AML-193 (cell line): ENCODE measurements at places on chromosomes 4 and X.

DNA sequence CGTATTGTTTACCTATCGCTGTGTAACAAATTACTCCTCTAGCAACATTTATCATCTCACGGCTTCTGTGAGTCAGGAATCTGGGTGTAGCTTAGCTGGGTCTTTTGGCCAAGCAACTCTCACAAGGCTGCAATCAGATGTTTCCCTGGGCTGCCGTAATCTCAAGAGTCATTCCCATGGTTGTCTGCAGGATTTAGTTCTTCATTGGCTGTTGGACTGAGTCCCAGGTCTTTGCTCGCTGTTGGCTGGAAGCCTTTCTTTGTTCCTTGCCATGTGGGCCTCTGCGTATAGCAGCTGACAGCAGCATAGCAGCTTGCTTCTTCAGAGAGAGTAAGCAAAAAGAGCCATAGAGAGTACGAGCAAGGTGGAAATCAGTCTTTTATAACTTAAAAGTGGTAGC lies 16.8 kb downstream of the POLR2B start:
- no peak for DNase-seq

- DNase-seq, result no peak
Measured at GRCh38 chrX:122567911-122568310, 616.2 kb upstream of the GRIA3 start.

GRCh38 chr4:155371432-155372043 lies 5.2 kb downstream of the MAP9 start:
- peak; percentile 1 for DNase-seq

- no peak for DNase-seq
Measured at GRCh38 chrX:19832191-19832965, 55.0 kb downstream of the SH3KBP1 start.

- no peak for DNase-seq
Measured at GRCh38 chr4:182749667-182750167, 167.5 kb downstream of the DCTD start.
